ENCODE measurements at places on chromosomes 12 and 14. TPM values are rescaled to one million over a fixed set of nuclear protein-coding genes. Genes with fewer than 3 reads are reported as not detected.

GLT1D1 gene
- total RNA-seq = not detected

- H3K4me1 ChIP-seq = no peaks in the 10 kb centered on the region
- H3K27me3 ChIP-seq = no peaks in the 10 kb centered on the region
- no peak overlapping the region for H3K27ac ChIP-seq
- no peaks in the 10 kb centered on the region for H3K36me3 ChIP-seq
- no peak for DNase-seq
- H3K4me3 ChIP-seq = no peak overlapping the region
Observed at GRCh38 chr12:13390381-13390861, 193.9 kb downstream of the EMP1 start.

LALBA gene
- not detected for total RNA-seq

- H3K4me3 ChIP-seq = no peak overlapping the region
- H3K36me3 ChIP-seq = no peaks in the 10 kb centered on the region
- peaks cover 33% of the 10 kb centered on the region for H3K4me1 ChIP-seq
- DNase-seq = no peak
- no peak overlapping the region for H3K27ac ChIP-seq
- H3K27me3 ChIP-seq = no peaks in the 10 kb centered on the region
Observed at GRCh38 chr14:105030194-105030593, 9.3 kb upstream of the CDCA4 start.

DNA sequence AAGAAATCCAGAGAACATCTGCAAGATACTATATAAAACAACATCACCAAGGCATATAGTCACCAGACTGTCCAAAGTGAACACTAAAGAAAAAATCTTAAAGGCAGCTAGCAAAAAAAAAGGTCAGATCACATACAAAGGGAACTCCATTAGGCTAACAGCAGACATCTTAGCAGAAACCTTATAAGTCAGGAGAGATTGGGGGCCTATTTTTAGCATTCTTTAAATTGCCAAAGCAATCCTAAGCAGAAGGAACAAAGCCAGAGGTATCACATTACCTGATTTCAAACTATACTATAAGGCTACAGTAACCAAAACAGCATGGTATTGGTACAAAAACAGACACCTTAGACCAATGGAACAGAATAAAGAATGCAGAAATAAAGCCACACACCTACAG, 92.5 kb downstream of the IPO8 start:
- H3K27me3 ChIP-seq = no peaks in the 10 kb centered on the region
- H3K27ac ChIP-seq = no peak overlapping the region
- H3K4me3 ChIP-seq = no peak overlapping the region
- no peak for DNase-seq
- H3K36me3 ChIP-seq = no peaks in the 10 kb centered on the region

DNA sequence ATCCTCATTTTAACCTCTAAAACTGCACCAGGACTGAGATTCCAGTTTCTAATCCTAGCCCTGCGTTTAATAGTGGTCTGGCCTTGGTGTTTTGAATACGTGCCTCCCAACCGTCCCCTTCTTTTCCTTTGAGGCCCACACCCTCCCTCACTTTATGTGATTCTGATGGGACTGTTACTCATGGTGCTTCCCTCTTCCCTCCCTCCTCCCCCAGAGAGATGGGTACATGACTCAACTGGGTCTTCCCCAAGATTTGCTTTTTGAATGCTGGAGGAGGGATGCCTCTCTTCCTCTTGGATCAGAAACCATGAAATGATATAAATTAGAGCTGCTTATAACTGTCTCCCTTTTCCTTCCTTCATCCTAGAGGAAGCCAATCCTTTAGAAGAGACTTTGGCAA, 8.2 kb upstream of the PPP2R5E start:
- H3K36me3 ChIP-seq = no peaks in the 10 kb centered on the region
- H3K4me1 ChIP-seq = peaks cover 6% of the 10 kb centered on the region
- no peak overlapping the region for H3K27ac ChIP-seq
- H3K27me3 ChIP-seq = no peaks in the 10 kb centered on the region
- no peak for DNase-seq

CPM gene
- total RNA-seq = 74.4 TPM

- DNase-seq = no peak
- H3K27me3 ChIP-seq = no peaks in the 10 kb centered on the region
Observed at GRCh38 chr14:61615743-61616523, 79.4 kb upstream of the HIF1A start.

- no peak overlapping the region for H3K27ac ChIP-seq
- no peak overlapping the region for H3K4me3 ChIP-seq
- no peaks in the 10 kb centered on the region for H3K27me3 ChIP-seq
- DNase-seq = no peak
Observed at GRCh38 chr12:2634471-2634870, 160.3 kb upstream of the FKBP4 start.

CLEC4A gene
- 0.16 TPM for total RNA-seq

CLMN gene
- 4.7 TPM for total RNA-seq

DNA sequence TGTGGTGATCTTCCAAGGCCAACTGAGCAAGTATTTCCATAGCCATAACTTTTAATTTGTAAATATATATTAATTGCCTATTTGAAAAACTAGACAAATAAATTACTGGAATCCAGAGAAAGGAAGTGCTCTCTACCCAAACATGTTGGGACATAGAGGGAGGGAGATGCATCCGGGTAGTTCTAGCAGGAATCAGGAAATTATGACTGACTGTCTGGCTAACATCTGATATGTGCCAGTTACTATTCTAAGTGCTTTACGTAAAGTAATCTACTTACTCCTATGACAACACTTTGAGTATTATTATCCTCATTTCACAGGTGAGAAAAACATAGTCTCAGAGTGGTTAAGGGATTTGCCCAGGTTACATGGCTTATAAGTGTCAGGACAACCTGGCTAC, 147.7 kb upstream of the VASH1 start:
- H3K4me3 ChIP-seq = no peak overlapping the region
- no peaks in the 10 kb centered on the region for H3K36me3 ChIP-seq
- no peaks in the 10 kb centered on the region for H3K4me1 ChIP-seq
- DNase-seq = no peak
- no peaks in the 10 kb centered on the region for H3K27me3 ChIP-seq

PTGDR gene
- total RNA-seq = not detected

DNA sequence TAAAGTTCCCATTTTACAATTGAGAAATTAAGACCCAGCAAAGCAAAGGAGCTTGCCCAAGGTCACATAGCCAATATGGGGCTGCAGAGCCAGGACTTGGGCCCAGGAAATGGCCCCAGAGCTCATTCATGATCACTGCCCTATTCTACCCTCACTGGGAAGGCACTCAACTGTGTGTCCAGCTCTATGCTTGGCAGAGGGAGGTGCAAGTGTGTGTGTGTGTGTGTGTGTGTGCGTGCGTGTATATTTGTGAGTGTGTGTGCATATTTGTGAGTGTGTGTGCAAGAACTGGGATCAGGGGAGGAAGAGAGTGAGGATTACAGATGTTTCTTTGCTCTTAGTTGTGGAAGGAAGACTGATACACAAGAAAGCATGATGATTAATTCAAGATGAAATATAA, 151.2 kb upstream of the CRY1 start:
- no peak overlapping the region for H3K4me3 ChIP-seq
- H3K27ac ChIP-seq = no peak overlapping the region
- H3K36me3 ChIP-seq = no peaks in the 10 kb centered on the region
- DNase-seq = no peak
- H3K27me3 ChIP-seq = no peaks in the 10 kb centered on the region

GRCh38 chr12:94963649-94964048, 39.8 kb downstream of the NDUFA12 start:
- DNase-seq = no peak
- no peak overlapping the region for H3K4me3 ChIP-seq

GRCh38 chr12:32679920-32680237, 778 bp downstream of the DNM1L start:
- no peaks in the 10 kb centered on the region for H3K27me3 ChIP-seq
- peaks cover 8% of the 10 kb centered on the region for H3K36me3 ChIP-seq
- DNase-seq = no peak
- peak overlapping the region; percentile 87 for H3K4me3 ChIP-seq
- peaks cover 6% of the 10 kb centered on the region for H3K4me1 ChIP-seq

KDM5A gene
- total RNA-seq = 38.1 TPM

DNA sequence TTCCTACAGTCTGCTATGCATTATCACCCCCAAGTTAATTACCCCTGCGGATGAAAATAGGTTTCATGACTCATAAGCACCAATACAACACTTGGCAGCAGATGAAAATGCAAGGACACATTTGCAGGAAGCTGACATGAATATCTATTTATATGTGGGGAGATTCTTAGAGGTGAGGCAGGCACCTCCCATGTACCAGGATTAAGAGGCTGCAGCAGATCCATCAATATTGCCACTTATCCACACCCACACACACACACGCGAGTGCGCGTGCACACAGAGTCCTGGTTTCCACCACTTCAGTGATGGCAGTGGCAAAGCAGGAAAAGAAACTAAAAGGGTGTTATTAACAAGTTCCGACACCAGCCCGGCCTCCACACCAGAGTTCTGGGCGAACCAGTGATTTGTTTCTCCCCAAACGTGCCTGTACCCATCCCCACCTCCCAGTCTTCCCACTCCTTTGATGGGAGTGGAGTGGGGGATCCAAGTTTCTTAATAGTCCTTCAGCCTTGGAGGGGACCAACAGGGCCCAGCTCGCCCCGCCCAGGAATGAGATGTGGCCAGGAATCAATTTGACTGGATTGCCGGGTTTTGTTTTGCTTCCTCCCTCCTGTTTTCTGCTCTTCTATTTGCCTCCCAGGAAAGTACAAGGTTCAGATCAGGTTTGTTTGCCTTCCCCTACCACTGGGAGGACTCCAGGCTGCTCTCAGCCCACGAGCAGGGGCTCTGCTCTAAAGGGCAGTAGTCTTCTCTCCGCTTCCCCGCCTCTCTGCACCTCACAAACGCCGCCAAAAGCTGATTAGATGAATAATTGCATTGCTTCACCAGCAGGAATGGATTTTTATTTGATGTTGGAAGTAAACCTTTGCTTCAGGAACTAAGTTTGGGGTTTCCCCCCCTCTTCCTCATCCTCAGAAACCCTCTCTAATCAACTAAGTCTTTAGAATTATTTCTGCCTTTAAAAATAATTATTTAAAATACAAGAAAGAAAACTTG, 5.2 kb downstream of the IRF2BPL start:
- peaks cover 30% of the 10 kb centered on the region for H3K4me1 ChIP-seq
- H3K4me3 ChIP-seq = no peak overlapping the region
- peaks cover 28% of the 10 kb centered on the region for H3K36me3 ChIP-seq
- H3K27ac ChIP-seq = no peak overlapping the region

PLEKHG7 gene
- not detected for total RNA-seq

ACSM4 gene
- not detected for total RNA-seq

- no peaks in the 10 kb centered on the region for H3K27me3 ChIP-seq
- H3K36me3 ChIP-seq = no peaks in the 10 kb centered on the region
- DNase-seq = no peak
- H3K27ac ChIP-seq = no peak overlapping the region
Observed at GRCh38 chr14:54219261-54220070, 177.3 kb upstream of the CDKN3 start.

DNA sequence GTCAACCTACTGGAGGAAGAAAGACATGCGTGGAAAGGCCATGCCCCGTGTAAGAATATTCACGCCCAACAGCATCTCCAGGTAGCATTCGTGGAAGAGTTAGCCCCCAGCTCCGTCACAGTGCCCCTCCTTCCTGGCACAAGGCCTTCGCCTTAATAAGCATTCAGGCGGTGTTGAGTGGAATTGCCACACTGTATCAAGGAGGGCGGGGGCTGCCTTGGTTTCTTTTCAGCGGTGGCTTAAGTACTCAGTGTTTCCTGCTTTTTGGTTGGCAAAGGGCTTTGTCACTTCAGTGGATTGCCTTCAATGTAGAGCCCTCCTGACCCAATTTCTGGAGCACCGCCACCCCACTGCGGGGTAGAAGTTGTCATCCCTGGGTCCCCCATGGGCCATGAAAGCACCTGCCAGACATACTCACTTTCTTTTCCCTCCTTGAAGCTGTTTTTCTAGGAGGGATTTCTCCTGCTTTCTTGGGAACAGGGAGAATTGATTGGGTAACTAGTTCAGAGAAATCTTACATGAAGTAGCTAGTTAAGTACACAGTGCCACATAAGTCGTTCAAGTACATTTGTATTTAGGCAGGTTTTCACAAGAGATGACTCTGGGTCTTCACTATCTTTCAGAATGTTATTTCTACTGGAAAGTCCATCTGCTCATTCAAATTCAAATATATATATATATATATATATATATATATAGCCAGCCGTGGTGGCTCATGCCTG, 65.5 kb upstream of the STON2 start:
- H3K4me1 ChIP-seq = no peaks in the 10 kb centered on the region
- H3K4me3 ChIP-seq = no peak overlapping the region
- H3K27me3 ChIP-seq = no peaks in the 10 kb centered on the region
- no peaks in the 10 kb centered on the region for H3K36me3 ChIP-seq

- H3K4me3 ChIP-seq = no peak overlapping the region
- H3K27ac ChIP-seq = no peak overlapping the region
- H3K27me3 ChIP-seq = 0 out of 2 replicates have a peak, but pooled peaks cover 2% of the 10 kb centered on the region
- H3K4me1 ChIP-seq = no peaks in the 10 kb centered on the region
Observed at GRCh38 chr14:54866588-54866987, 36.0 kb downstream of the GCH1 start.

PPP4R3A gene
- total RNA-seq = 34.6 TPM

- H3K27me3 ChIP-seq = no peaks in the 10 kb centered on the region
- peaks cover 41% of the 10 kb centered on the region for H3K4me1 ChIP-seq
Observed at GRCh38 chr12:6177642-6178358, 22.4 kb upstream of the CD9 start.

DNA sequence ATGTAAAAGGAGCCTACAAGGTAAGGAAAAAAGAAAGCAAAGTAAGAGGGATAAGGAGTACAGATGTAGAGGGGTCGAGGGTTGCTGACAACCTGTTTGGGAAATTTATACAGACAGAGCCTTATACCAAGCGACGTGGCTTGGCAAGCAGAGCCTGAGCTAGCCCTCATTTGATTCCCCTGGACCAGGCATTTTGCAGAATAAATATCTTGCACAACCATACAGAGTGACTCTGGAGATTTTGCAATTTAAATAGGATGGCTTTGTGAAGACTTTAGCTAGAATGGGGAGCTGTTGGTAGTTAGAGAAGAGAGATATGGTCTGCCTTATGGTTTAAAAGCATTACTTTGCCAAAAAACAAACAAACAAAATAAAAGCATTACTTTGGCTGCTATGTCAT, 11.1 kb upstream of the ANO6 start:
- no peaks in the 10 kb centered on the region for H3K27me3 ChIP-seq
- H3K4me3 ChIP-seq = no peak overlapping the region
- peaks cover 17% of the 10 kb centered on the region for H3K4me1 ChIP-seq
- H3K27ac ChIP-seq = no peak overlapping the region

DNA sequence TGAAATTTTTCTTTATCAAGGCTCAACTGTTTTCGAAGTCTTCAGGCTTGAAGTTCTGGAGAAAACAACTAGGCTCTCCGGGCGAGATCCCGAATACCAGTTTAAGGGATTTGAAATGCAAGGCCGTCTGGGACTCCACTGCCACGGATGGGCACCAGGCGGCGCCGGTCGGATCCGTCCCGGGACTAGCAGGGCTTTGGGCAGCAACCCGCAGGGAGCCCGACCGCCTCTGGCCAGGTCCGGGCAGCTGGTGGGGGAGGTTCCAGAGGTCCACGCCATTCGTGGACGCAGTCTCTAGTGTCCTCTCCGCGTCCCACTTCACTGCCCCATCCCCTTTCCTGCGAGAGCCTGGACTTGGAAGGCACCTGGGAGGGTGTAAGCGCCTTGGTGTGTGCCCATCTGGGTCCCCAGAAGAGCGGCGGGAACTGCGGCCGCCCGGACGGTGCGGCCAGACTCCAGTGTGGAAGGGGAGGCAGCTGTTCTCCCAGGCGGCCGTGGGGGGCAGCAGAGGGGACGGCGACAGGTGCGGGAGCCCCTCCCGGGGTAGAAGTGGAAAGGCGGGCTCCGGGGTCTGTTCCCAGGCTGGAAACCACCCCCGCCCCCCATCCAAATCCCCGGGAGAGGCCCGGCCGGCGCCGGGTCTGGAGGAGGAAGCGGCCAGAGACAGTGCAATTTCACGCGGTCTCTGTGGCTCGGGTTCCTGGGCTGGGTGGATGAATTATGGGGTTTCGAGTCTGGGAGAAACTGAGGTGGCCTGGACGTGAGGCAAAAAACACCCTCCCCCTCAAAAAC, 838 bp upstream of the ERBB3 start:
- no peak overlapping the region for H3K27ac ChIP-seq
- peaks cover 10% of the 10 kb centered on the region for H3K27me3 ChIP-seq
- peak; percentile 87 for DNase-seq
- H3K36me3 ChIP-seq = no peaks in the 10 kb centered on the region
- peaks cover 20% of the 10 kb centered on the region for H3K4me1 ChIP-seq

Data from SJSA1 (cell line).